NCI-H1694 (cell line): ENCODE measurements at places on chromosomes 5 and 9.

DNA sequence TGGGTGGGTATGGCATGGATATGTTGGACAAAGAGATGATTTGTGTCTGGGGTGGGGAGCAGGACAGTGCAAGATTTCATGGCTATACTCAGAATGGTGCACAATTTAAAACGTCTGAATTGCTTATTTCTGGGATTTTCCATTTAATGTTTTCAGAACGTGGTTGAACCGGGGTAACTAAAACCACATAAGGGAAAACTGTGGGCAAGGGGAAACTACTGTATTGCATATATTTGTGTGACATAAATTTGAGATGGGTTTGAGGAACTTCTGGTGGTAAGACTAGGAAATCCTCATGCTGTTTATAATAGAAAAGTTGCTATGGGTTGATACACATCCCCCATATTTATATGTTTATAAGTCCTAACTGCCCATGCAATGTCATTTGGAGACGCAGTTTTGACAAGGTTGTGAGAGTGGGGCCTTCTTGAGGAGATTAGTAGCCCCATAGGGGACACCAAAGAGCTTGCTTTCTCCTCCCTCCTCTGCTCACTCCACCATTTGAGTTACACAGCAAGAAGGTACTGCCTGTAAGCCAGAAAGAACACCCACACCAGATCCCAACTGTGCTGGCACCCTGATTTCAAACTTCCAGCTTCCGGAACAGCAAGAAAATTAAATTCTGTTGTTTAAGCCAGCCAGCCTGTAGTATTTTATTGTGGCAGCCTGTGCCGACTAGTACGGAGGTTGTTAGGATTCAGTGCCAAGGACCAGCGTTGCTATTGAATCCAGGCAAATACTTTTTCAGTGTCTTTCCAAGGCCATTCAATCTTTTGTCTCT, 2118.9 kb downstream of the MAT2B start:
- no peak for DNase-seq

DNA sequence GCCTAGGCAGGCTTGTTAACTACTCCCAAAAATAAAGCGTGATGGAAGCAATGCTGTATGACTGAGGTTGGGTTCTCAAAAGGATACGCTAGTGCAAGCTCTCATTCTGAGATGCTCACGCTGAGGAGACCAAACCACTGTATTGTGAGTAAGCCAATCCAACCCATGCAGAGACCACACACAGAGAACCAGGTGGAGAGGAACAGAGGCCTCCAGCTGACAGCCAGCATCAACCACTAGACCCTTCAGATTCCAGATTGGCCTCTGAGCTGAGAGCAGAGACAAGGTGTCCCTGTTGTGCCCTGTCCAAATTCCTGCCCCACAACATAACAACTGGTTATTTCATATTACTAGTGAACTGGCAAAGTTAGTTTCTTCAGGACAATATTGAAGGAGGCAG, 4.5 kb downstream of the TSTD2 start:
- no peak for DNase-seq

DNA sequence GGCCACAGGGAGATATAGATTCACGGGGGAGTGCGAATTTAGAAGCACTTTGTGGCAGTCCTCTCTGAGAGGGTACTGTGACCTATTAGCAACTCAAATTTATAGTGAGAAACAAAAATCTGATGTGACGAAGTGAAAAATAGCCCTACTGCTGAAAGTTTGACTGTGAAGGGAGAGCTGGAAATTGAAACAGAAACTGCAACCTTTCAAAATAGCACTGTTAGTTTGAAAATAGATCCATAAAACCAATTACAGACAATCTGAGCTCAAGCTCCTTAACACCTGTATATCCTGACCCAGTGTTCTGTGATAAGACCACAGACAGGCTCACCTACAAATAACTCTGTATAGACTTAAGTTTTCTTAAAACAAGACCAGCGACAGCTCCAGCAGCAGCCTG, 420.1 kb downstream of the IRX1 start:
- no peak for DNase-seq

- peak; percentile 74 for DNase-seq
Observed at GRCh38 chr9:98226957-98227356, 28.5 kb downstream of the TBC1D2 start.

GRCh38 chr5:146466521-146467349, 19.6 kb downstream of the TCERG1 start:
- no peak for DNase-seq

DNA sequence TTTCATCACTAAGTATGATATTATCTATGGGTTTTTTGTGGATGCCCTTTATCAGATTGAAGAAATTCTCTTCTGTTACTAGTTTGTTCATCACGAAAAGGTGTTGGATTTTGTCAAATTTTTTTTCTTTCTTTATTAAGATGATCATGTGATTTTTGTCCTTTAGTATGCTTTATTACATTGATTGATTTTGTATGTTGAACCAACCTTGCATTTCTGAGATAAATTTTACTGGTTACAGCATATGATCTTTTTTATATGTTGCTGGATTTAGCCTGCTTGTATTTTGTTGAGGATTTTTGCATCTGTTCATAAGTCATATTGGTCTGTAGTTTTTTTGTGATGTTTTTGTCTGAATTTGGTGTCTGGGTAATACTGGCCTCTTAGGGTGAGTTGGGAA, 42.8 kb downstream of the RAD23B start:
- DNase-seq: no peak

- no peak for DNase-seq
Observed at GRCh38 chr5:36815871-36816270, 60.7 kb upstream of the NIPBL start.
